ENCODE measurements at places on chromosomes 12 and 14.
A peak's percentile ranks its signal among the peaks of the same experiment; 100 is the strongest.

- DNase-seq: no peak
Observed at GRCh38 chr14:38989922-38990546, 113.0 kb downstream of the SEC23A start.

DNA sequence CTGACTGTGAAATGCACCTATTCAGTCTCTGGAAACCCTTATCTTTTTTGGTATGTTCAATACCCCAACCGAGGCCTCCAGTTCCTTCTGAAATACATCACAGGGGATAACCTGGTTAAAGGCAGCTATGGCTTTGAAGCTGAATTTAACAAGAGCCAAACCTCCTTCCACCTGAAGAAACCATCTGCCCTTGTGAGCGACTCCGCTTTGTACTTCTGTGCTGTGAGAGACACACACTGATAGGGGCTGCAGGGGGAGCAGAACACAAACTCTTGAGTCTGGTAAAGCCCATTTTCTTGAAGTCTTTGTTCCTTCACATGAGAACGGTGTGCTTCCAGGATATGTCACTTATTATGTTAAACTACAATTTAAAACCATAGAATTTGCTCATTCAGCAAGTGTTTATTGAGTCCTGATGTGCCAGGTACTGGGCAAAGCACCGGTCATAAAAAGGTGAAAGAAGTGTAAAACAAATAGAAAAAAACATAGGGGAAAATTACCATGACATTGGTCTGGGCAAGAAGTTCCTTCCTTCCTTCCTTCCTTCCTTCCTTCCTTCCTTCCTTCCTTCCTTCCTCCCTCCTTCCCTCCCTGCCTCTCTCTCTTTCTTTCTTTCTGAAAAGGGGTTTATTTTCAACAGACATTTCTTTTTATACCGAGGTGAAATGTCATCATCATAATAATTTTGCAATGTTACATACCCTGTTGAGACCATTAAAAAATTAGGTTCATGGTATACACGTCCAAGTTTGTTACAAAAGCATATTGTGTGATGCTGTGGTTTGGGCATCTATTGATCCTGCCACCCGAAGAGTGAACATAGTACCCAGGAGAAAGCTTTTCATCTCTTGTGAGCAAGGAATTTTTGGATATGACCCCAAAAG lies 50.7 kb upstream of the OR4E1 start:
- no peak for DNase-seq

DNA sequence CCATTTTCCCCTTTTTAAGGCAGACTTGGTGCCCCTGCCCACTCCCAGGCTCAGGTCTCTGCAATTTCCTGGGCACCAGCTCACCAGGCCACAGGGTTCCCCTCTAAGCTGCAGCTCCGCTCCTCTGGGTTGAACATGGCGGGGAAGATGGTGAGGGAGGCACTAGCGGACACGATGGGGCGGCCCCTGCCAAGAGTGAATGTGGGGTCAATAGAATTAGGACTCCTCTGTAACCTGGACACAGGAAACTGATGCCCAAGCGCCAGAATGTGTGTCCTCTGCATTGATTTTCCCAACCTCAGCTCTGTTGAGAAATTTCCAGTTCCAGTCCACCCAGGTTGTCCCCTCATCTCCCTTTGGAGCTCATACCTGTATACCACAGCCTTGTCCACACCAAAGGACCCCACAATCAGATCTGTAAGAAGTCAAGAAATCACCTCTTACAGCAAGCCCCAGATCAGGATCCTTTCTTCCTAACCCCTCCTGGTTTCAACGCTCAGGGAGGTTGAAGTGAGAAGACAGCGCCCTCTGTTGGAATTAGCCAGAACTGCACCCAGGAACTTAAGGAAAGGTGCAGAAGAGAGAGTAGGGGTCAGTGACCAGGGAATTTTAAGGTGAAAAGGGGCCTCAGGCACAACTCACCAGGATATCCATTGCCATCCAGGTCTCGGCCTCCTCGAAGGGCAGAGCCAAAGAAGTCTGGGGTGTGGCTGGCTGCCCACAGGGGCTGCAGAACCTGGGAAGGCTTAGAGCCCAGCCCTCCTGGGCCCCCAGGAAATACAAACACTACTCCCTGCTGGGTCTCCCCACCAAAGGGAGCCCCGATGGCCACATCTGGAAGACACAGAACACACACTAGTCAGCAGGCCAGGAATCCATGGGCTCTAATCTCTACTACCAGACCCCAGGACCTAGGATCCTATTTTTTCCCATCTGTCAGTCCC lies 14.7 kb downstream of the ITGA5 start:
- peak; percentile 29 for DNase-seq

GRCh38 chr12:122072031-122072970 lies 6.3 kb upstream of the MLXIP start:
- no peak for DNase-seq

DNA sequence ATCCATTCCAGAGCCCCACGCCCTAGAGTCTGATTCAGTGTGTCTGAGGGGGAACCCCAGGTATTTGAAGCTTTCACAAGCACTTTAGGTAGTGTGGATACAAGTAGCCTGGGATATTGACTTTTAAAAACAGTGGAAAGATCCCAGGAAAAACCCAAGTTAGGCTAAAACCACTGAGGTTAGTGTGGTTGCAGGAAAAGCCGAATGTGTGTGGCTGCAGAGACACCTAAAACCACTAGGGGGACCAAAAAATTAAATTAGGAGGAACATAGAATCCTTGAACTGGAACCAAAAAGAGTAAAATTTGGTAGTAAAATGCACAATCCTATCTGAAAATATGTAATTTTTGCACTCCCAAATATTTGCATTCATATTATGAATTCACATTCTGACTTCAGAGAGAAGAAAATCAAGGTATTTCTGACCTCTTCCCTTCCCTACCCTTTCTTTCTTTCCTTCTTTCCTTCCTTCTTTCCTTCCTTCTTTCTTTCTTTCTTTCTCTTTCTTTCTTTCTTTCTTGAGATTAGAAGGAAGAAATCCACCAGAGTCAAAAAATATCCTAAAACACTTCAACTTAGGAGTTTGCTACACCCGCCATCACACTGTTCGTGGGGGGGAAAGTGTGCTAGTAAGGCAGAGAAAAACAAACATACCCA lies 37.8 kb downstream of the SLCO1A2 start:
- no peak for DNase-seq

DNA sequence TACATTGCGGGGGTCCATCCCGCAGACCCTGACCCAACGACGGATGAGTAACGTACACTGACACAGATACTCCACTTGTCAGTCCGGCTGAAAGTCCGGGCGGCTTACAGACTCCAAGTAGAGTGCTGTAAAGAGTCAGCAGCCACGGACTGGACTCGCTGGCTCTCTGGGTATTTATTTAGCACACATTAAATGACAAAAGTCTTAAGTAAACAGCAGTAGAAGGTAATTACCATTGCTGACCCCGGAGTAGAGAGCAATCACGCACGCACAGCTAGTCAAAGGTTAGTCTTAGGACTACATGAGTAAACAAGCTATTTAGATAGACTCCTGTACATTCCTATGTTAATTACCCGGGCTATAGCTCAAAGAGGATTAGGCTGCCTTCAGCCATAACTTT lies 780.9 kb downstream of the RPS29 start:
- no peak for DNase-seq

- no peak for DNase-seq
Observed at GRCh38 chr14:20093442-20093841, 17.1 kb upstream of the OR4K17 start.

- DNase-seq: no peak
Observed at GRCh38 chr12:13023811-13024530, 20.2 kb upstream of the FAM234B start.

Measured in activated CD4-positive, CD25-positive, alpha-beta regulatory T cell (primary cell).